GM12865 (cell line): ENCODE measurements at places on chromosomes 2 and 18.

DNA sequence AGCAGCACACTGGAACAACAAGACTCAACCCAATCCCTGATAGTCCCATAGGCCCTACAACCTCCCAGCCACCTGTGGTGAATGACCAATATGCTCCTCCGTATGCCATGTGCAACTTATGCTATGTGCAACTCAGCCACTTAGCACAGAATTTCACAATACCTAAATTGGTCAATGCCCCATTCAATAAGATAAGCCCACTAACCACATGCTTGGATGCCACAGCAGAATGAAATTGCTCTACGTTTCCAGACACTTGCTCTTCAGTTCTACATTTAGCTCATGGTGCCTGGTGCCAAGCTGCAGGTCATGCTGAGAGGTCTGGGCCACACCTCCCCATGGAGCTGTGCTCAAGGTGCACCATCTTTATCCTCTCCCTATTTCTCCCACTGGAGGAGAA lies 159.8 kb downstream of the EN1 start:
- DNase-seq, result no peak

- no peak for DNase-seq
Measured at GRCh38 chr18:9712611-9713010, 4.5 kb downstream of the RAB31 start.

- no peak for DNase-seq
Measured at GRCh38 chr2:113876503-113877387, 13.1 kb upstream of the ACTR3 start.

- no peak for DNase-seq
Measured at GRCh38 chr2:226295123-226295522, 504.5 kb downstream of the IRS1 start.

GRCh38 chr2:74031221-74031620 lies 46.5 kb downstream of the TET3 start:
- DNase-seq, result no peak

- no peak for DNase-seq
Measured at GRCh38 chr2:168256448-168256847, 9.1 kb upstream of the STK39 start.

DNA sequence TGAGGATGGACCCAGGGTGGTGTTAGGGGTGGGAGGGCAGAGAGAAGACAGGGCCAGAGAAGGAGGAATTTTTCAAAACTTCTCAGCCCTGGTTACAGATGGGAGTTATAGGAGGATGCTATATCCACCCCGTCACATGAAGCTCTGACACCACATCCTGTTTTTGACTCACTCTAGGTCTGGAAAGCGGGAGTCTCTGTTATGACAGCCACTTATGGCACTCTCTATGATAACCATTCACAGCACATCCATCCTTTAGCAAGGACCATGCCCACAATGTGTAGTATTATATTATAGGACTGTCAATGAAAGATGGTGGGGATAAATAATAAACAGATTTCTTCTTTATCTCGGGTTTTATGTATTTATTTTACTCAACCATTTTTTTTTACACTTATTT lies 461.2 kb downstream of the CDH2 start:
- DNase-seq, result no peak

DNA sequence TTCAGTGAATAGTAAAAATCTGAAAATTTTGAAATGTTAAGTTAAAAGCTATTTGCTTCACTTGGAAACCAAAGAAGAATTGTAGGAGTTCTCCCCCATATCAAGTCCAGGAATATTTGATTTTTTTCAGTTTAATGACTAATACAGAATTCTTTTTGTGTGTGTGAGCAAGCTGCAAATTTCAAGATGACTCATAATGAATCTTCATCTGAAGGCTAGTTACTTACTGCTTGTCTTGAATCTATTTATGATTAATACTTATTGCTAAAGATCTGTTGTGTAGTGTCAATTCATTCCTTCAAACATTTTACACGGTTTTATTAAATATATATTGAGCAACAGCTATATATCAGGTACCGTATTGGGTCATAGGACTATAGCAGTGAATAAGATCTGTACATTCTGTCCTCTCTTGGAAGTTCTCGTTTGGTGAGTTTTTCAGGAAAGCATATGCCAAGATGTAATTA lies 47.8 kb upstream of the CAVIN2 start:
- no peak for DNase-seq

- peak; percentile 45 for DNase-seq
Measured at GRCh38 chr18:61975526-61976326, 82.9 kb upstream of the RNF152 start.

- DNase-seq, result peak; percentile 67
Measured at GRCh38 chr18:4232656-4233055, 222.5 kb downstream of the DLGAP1 start.

DNA sequence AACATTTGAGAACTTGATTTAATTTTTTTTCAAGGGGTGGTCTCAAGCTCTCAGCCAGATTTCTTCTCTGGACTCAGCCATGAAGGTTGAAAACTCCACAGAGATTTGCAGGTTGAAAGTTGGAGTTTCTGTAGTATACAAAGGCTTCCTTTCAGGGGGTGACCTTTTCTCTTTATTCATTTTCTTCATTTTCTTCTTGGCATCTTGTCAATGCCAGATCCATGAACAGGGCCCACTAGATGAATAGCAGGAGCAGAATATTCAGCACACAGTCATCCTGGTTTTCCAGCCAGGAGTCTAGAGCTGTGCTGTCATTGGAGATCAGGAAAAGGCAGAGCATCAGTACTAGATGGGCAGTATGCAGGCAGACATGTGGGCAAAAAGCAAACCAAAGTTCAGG lies 62.0 kb downstream of the INSIG2 start:
- DNase-seq, result no peak
